Naive thymus-derived CD8-positive, alpha-beta T cell (primary cell): ENCODE measurements at places on chromosomes 7 and 10. TPM values are rescaled to one million over a fixed set of nuclear protein-coding genes. Genes with fewer than 3 reads are reported as not detected.

DNA sequence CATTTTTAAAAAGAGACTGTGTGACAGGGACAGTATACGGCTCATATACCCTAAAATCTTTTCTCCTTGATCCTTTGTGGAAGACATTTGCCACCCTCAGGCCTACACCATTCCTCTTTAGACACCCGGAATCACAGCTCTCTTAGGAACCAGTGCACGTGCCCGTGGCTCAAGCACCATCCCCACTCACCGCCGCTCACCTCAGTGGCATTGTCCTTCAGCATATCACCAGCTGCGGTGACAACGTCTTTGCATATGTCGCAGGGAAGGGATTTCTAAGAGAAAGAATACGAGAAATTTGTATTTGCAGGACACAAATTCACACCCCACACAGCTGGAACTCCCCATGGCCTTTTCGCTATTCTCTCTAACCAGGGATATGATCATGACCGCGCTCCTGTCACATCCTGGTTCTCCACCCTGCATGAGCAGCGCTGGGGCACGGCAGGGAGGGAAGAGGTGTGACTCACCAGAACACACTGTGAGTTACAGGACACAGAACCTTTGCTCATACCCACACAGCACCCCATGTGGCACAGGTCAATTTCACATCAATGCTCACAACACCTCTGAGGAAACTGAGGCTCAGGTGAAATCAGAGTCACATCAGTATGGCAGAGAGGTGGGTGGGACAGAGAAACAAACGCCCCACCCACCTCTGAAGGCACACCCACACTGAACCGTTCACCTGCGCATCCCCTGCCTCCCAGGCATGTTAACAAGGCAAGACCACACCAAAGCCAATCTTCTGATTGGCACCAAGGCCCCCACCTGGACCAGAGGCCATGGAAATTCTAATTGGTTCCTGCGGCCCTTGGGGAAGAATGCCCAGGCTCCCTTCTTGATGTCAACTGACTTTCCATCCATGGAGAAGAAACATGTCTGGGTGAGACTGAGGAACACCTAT lies 19.2 kb downstream of the PSAP start:
- H3K4me1 ChIP-seq = peaks cover 42% of the 10 kb centered on the region
- no peak overlapping the region for H3K27ac ChIP-seq
- no peaks in the 10 kb centered on the region for H3K27me3 ChIP-seq
- DNase-seq = no peak
- peaks cover 63% of the 10 kb centered on the region for H3K36me3 ChIP-seq

DNA sequence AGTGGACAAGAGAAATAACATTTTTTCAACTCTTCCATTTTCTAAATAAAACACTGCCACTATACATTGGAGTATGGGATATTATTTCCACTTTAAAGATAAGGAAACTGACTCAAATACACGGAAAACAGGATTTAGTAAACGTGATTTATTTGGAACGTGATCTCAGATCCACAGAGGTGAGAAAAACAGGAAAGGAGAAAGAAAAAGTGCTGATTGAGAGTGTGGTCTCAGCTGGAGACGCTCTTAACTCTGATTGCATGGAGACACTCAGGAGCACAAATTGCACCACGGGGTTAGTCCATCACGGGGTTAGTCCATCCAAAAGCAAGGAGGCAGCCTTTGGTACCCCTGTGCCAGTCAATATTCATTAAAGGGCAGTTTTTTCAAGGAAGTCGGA lies 142.5 kb downstream of the GNAT3 start:
- H3K4me3 ChIP-seq = no peak overlapping the region
- no peak for DNase-seq
- no peaks in the 10 kb centered on the region for H3K4me1 ChIP-seq
- H3K27ac ChIP-seq = no peak overlapping the region
- H3K27me3 ChIP-seq = no peaks in the 10 kb centered on the region

- DNase-seq = no peak
- H3K4me1 ChIP-seq = peaks cover 28% of the 10 kb centered on the region
- peak overlapping the region; percentile 36 for H3K4me3 ChIP-seq
- H3K27me3 ChIP-seq = no peaks in the 10 kb centered on the region
These were observed 18.5 kb downstream of the CSGALNACT2 start for GRCh38 chr10:43156590-43157341.

DNA sequence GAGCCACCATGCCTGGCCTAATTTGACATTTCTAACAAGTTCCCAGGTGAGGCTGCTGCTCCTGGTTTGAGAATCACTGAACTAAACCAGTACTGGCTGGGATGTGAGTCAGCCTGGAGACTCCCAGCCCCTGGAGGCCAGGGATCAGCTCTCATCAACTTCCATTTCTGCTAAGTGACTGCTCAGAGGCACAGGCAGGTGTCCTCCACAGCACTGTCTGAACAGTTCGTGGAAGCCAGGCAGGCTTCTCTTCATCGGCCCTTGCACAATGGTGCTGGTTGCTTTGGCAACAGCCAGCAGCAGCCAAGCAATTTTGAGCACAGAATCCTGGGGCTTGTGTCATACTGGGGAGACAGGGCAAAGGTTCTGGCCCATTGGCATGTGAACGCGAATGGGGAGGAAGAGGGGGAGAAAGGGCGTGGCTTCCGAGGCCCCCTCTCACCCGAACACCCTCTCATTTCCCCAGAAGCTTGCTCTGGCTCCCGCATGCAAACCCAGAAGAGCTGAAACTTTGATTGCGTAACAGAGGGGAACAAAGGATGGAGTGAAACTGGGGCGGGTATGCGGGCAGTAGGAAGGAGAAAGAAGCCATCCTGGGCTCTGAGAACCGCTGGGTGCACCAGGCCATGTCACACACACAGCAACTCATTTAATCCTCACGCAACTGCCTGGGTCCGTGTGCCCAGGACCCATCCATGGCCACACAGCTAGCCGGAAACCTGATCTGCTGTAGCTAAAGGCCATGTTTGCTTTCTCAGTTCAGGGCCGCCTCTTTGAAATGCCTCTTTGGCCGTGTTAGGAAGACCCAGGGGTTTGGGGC lies 9.0 kb upstream of the POR start:
- DNase-seq = no peak
- H3K36me3 ChIP-seq = no peaks in the 10 kb centered on the region
- peaks cover 3% of the 10 kb centered on the region for H3K4me1 ChIP-seq
- no peak overlapping the region for H3K4me3 ChIP-seq

DNA sequence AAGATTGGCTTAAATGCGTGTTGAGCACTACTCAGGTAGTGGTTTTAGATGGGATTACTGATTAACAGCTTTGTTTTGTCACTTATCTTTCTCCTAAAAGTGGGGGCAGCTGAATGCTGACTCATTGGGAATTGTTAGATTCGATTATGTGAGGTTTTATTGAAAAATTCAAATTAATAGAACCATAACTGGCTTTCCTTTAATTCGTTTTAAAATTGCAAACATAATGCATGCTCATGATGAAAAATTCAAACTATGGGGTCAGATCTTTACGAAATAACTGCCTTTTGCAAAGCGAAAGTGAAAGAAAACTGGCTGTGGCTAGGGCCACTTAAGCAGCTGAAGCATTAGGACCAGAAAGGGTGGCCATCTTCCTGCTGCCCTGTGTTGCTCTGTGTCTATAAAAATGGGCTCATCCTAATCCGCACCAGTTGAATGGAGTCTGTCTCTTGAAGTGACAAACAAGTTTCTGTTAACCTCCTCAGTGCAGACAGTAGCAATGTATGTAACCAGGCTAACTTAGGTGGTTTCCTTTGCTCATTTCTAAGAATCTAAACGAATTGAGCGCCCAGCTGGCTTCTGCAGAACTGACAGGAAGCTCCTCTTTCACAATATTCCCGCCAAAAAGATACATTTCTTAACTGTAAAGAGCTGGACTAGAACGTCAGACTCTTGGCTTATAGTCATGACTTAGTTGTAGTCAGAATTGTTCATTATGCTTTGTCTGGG lies 27.8 kb downstream of the DENND10 start:
- peak; percentile 3 for DNase-seq
- peak overlapping the region; percentile 90 for H3K27ac ChIP-seq
- H3K4me1 ChIP-seq = peaks cover 38% of the 10 kb centered on the region

GRCh38 chr10:126080879-126081411 lies 184.6 kb downstream of the FANK1 start:
- H3K36me3 ChIP-seq = no peaks in the 10 kb centered on the region
- H3K4me3 ChIP-seq = no peak overlapping the region
- H3K27me3 ChIP-seq = peaks cover 9% of the 10 kb centered on the region
- no peak overlapping the region for H3K27ac ChIP-seq

DNA sequence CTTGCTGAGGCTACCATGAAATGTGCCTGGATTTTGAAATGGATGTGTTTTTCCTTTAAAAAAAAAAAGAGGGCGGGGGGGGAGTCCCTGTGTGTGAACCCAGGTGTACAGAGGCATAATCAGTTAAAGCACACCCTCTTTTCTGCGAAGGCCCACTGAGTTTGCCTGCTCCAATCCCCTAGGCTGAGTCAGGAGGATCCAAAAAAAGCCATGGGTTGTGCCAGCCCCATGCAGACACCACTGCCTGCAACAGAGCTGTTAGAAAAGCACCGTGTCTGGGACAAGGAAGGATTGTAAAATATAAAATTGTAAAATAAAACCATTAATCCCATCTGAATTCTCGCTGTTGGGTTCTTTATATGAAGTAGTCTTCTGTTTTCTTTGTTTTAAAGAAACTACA lies 217.9 kb downstream of the ADAM12 start:
- no peak overlapping the region for H3K27ac ChIP-seq
- H3K36me3 ChIP-seq = no peaks in the 10 kb centered on the region
- no peak overlapping the region for H3K4me3 ChIP-seq
- no peak for DNase-seq
- no peaks in the 10 kb centered on the region for H3K4me1 ChIP-seq

GRCh38 chr7:130417213-130417612 lies 23.6 kb downstream of the CEP41 start:
- peaks cover 82% of the 10 kb centered on the region for H3K4me1 ChIP-seq
- H3K27ac ChIP-seq = peak overlapping the region; percentile 92
- no peaks in the 10 kb centered on the region for H3K27me3 ChIP-seq
- H3K36me3 ChIP-seq = no peaks in the 10 kb centered on the region
- H3K4me3 ChIP-seq = peak overlapping the region; percentile 54

DNA sequence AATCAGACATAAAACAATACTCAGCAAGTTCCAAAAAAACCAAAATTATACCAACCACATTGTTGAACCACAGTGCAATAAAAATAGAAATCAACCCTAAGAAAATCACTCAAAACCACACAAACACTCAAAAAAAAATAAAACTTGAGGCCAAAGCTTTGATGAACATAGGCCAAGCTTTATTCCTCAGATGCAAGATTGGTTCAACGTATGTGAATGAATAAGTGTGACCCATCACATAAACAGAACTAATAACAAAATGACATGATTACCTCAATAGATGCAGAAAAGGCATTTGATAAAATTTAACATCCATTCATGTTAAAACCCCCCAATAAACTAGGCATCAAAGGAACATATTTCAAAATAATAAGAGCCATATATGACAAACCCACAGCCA lies 506.1 kb upstream of the FZD8 start:
- H3K4me1 ChIP-seq = no peaks in the 10 kb centered on the region
- no peak overlapping the region for H3K27ac ChIP-seq
- H3K27me3 ChIP-seq = no peaks in the 10 kb centered on the region
- no peak for DNase-seq

- H3K4me3 ChIP-seq = no peak overlapping the region
- peaks cover 7% of the 10 kb centered on the region for H3K4me1 ChIP-seq
- no peak for DNase-seq
- H3K27ac ChIP-seq = no peak overlapping the region
- H3K27me3 ChIP-seq = no peaks in the 10 kb centered on the region
These were observed 12.8 kb upstream of the KAT6B start for GRCh38 chr10:74813381-74814259.

GRCh38 chr7:158411232-158411950 lies 176.2 kb downstream of the PTPRN2 start:
- no peak overlapping the region for H3K27ac ChIP-seq
- no peak overlapping the region for H3K4me3 ChIP-seq
- no peak for DNase-seq
- H3K4me1 ChIP-seq = no peaks in the 10 kb centered on the region
- H3K36me3 ChIP-seq = no peaks in the 10 kb centered on the region
- H3K27me3 ChIP-seq = no peaks in the 10 kb centered on the region

GRCh38 chr10:68251151-68251550 lies 19.2 kb upstream of the ATOH7 start:
- H3K4me3 ChIP-seq = no peak overlapping the region
- no peak for DNase-seq
- no peak overlapping the region for H3K27ac ChIP-seq
- H3K36me3 ChIP-seq = no peaks in the 10 kb centered on the region
- H3K4me1 ChIP-seq = peaks cover 3% of the 10 kb centered on the region

DNA sequence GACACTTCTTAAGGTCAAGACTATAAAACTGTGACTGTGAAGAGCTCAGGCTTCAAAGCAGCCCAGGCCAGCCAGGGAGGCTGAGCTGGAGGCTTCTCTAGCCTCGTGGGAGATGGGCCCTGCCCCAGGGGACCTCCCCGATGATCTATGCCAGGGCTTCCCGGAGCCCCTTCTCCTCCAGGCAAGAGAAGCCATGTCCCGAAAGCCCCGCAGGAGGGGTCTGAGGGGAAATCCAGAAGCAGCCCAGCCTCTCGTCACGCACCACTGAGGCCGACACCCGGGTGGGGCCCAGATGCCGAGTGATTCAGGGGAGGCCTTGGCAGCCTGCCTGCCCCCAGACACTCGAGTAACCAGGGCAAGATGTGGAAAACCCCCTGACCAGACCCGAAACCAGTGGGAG lies 63.7 kb downstream of the PROSER2 start:
- H3K27me3 ChIP-seq = no peaks in the 10 kb centered on the region
- no peak for DNase-seq
- no peak overlapping the region for H3K4me3 ChIP-seq
- no peaks in the 10 kb centered on the region for H3K36me3 ChIP-seq
- H3K27ac ChIP-seq = no peak overlapping the region

The NUTM2D gene
- total RNA-seq = 6.6 TPM

The OR2A42 gene
- 0.16 TPM for total RNA-seq

The ANKRD1 gene
- not detected for total RNA-seq
